Stimulated activated CD4-positive, alpha-beta T cell treated with anti-CD3 and anti-CD28 coated beads, Interleukin-2, amount 100 ng/mL, for 48 hours (primary cell): ENCODE measurements at places on chromosomes 6 and 20.

DNA sequence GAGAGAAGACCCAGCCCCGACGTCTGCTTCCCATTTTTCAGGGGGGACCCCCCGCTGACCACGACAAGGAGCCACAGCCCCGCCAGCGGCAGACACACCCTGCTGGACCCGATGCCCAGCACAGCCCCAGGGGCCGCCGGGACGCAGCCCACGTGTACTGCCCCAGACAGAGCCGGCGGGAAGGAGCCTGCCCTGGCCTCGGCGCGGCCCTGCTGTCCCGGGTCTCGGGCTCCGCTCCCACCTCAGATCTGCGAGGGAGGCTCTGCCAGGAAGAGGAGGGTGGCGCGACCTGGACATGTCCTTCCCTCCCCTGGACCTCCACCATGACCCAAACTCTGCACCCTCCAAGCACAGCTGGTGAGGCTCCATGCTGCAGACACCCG lies 54.7 kb downstream of the KCNQ2 start:
- DNase-seq = no peak

DNA sequence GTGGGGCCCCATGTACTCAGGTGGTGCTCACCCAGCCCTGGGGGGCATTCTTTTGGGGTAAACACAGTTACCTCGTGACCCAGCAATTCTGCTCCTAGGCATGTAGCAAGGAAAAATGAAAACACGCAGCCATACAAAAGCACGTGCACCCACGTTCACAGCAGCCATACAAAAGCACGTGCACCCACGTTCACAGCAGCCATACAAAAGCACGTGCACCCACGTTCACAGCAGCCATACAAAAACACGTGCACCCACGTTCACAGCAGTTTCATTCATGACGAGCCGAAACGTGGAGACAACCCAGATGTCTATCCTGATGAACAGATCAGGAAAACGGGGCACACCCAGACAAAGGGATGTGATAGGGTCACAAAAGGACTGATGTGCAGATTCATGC lies 57.1 kb downstream of the YTHDF1 start:
- no peak for DNase-seq

DNA sequence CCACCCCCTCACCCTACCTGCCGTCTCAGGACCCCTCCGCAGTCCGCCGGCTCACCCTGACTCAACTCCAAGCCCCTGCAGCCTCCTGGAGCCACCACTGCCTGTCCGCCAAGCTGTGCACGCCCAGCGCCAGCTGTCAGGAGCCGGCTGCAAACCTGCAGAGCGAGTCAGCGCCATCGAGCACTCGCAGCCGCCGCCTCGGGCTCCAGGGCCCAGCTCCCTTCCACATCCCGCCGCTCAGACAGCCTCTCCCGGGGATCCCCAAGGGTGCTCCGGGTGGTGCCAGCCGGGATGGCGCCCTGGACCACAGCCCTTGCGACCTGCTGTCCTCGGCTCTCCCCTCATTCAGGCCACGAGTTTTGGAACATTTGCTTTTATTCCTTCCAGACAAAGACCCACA lies 4.3 kb downstream of the TNNC2 start:
- DNase-seq = no peak

GRCh38 chr20:8526610-8527009 lies 394.5 kb downstream of the PLCB1 start:
- no peak for DNase-seq

DNA sequence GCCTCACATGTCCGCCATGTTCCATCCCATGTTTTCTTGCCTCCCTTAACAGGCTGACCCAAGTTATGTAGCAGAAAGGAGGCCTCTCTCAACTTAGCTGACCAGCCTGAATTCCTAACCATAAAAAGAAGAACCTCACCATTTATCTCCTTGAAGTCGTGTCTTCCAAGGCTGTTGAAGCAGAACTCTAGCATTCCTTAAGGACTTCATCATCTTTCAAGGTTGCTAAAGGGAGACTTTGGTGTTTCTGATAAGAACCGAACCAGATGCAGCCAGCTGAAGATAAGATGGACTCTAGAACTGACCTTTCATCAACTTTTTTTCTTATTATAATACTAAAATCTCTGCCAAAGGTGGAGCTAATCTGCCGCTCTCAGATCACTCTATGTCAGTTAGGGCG lies 571.7 kb upstream of the SLC35B3 start:
- DNase-seq = no peak

DNA sequence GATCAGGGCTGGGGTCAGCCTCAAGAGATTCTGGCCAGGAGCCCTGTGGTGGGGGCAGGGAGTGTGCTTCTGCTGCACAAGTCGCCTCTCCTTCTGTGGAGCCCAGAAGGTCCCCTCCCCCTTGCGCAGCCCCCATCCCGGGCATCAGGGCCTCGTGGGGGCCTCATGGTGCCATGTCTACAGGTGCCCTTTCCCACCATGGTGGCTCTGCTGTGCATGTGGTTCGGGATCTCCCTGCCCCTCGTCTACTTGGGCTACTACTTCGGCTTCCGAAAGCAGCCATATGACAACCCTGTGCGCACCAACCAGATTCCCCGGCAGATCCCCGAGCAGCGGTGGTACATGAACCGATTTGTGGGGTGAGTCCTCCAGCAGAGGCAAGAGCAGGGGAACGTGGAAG lies 48.1 kb downstream of the TM9SF4 start:
- no peak for DNase-seq

- DNase-seq = no peak
Observed at GRCh38 chr6:160960839-160961238, 30.7 kb upstream of the MAP3K4 start.

GRCh38 chr6:141866731-141867497 lies 265.8 kb upstream of the GJE1 start:
- no peak for DNase-seq

DNA sequence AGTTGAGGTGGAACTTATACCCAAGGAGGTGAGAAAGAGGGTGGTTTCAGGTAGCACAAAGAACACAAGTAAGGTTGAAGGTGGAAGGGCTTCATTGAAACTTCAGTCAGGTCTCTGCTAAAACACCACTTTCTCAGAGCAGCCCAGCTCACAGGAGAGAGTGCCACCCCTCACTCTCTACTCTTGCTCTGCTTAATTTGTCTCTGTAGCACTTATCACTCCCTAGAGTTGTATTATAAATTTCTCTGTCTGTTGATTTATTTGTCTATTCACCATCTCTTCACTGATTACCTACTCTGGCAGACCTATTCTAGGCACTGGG lies 353.8 kb upstream of the CNR1 start:
- DNase-seq = no peak

GRCh38 chr6:21176197-21176596 lies 417.4 kb upstream of the SOX4 start:
- no peak for DNase-seq

DNA sequence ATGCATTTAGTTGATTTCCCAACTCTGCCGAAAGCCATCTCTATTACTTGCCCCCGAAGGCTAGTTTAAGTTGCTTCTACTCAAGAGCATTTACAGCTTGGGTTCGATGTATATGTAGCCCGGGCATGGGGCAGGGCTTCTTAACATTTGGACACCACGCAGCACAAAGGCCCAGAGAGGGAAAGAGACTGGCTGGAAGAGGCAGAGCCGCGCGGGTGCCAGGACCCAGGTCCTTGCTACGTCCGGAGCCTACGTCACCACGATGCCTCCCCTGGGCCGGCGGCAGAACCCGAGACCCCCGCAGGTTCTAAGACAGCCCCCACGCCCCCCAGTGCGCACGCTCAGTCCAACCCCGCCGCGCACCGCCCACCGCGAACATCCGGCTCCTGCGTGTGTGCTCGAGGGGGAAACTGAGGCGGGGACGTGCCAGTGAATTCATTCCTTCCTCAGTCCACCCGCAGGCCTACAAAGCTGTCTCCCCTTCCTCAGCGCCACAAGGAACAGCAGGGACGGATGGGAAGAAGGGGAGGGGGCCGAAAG lies 367 bp upstream of the PCIF1 start:
- DNase-seq = peak; percentile 23

DNA sequence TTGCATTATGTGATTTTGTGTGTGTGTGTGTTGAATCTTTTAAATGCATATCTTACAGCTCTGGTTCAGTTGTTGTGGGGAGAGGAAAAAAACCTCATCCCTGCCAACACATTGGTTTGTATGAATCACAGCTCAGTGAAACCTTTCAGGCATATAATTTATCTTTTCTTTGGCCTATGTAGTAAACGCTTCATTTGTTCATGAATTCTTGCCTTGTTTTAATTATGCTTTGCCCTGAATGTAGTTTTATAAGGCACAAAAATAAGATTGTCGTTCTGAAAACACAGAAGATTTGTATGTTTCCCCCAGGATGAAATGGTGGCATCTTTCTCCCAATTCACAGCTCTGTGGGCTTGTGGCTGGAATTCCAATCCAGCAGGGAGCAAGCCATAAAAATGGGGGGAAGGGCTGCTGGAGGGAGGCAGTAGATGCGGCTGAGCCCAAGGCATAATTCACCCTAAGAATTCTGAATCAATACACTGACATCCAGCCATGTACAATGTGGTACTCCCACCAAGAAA lies 45.1 kb downstream of the BCAS1 start:
- no peak for DNase-seq

DNA sequence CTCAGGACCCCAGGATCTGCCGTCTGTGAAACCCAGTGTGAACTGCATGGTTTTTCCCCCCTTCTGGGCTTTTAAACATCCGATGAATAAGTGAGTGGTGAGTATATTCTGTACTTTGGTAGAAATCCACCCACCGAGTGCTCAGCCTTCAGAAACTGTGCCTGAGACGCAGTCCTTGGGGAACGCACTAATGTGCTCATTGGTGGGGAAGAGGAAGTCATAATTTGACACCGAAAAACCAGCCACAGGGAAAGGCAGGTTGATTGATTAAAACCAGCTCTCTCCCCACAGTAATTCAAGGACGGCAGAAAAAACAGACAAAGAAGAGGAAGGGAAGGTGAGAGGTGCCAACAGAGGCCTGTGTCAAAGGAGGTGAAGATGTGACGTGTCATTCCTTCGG lies 21.7 kb downstream of the EDN3 start:
- no peak for DNase-seq

DNA sequence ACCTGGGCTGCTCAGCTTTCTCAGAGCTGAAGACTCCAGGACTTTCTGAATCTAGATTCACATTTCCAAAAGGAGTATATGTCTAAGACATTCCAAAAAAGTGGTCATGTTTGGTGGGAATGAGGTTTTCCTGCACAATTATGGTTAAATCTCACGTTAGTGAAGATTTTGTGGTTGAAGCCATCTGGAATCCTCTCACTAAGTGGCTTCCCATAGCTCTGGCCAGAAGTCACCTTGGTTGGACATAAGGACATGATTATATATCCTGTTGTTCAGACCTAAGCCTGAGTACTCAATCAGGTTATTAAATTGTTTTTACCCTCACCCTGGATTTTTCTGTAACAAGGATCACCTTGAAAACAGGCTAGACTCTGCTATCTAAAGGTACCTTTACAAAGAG lies 176.1 kb upstream of the PLN start:
- no peak for DNase-seq

GRCh38 chr20:61531553-61532345 lies 279.7 kb downstream of the CDH4 start:
- no peak for DNase-seq

DNA sequence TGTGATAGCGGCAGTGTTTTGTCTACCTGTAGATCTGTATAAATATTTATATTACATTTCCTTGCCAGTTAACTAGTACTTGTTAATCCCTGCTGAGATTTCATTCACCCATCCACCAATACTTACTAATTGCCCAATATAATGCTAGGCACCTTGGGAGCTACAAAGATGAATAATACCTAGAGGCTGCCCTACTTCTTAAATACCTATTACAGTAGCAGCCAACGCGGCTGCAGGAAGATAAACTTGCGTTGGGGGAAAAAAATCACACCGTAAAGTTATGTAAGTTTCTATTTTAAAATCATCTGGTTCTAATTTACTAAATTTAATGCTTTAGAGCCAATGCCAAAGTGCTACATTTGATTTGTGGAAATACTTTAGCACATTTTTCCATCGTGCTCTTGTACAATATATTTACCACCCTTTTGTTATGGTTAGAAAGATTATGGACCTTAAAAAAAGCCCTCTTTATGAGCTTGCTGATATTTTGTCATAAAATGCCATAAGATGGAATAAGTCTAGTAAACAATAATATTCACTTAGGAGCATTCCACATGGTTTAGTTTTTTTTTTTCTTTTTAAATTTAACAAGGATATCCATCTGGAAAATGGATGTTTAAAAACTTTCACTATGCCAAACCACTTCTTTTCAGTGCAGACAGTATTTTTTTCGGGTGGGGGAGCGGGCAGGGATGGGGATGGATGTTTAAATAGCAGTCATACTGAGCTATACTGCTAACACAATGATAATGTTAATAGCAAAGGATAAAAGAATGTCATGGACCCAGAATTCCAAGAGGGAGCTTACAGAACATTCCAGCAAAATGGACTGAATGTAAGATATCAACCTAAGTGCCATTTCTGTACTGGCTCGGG lies 13.2 kb upstream of the NEDD9 start:
- no peak for DNase-seq

GRCh38 chr6:56433119-56433518 lies 185.7 kb upstream of the COL21A1 start:
- no peak for DNase-seq

DNA sequence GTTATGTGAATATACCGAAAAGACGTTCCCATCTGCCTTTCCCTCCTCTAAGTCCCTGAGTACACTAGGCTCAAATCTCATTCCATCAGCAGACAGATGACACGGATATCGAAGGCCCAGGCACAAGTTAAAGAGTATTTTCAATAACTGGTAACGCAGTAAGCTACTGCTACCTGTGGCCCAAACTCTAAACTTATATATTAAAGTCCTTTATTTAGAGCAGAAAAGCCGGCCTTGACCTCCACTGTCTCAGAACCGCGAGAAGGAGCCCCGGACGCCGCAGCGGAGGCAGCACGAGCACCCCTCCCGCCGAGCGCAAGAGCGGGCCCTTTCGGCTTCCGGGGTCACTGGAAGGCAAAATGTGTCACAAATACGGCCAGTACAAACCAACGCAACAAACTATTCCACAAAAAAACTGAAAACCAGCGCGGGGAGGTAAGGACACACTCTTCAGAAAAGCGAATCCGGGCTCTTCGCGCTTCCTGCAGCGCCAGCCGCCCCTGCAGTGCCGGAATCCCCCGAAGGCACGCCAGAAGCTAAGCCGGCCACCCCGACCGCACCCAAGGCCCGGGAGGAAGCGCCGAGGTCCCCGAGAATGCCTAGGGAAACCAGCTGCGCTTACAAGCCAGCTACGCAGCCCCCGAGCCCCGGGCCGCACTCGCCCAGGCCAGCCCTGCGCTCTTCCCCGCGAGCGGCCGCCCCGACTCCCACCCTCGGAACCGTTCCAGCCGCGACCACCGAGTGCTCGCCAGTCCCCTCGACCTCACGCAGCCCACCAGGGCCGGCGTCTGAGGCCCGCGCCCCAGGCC lies 681 bp downstream of the DIDO1 start:
- DNase-seq = peak; percentile 37

- no peak for DNase-seq
Observed at GRCh38 chr6:168407842-168408241, 33.1 kb upstream of the SMOC2 start.
